Caco-2 (cell line): ENCODE measurements at places on chromosomes 1 and 21. TPM values are rescaled to one million over a fixed set of nuclear protein-coding genes. Genes with fewer than 3 reads are reported as not detected.

The FCRL5 gene
- not detected in 2 replicates for total RNA-seq

- H3K27me3 ChIP-seq, result no peaks in the 10 kb centered on the region
- no peaks in the 10 kb centered on the region for H3K4me1 ChIP-seq
- H3K4me3 ChIP-seq, result no peak overlapping the region
- H3K27ac ChIP-seq, result no peak overlapping the region
- H3K36me3 ChIP-seq, result no peaks in the 10 kb centered on the region
- no peak for DNase-seq
Observed at GRCh38 chr1:114379987-114380386, 131.0 kb downstream of the TRIM33 start.

The TNFRSF9 gene
- total RNA-seq, result 0.54 and 0.91 TPM in 2 replicates

DNA sequence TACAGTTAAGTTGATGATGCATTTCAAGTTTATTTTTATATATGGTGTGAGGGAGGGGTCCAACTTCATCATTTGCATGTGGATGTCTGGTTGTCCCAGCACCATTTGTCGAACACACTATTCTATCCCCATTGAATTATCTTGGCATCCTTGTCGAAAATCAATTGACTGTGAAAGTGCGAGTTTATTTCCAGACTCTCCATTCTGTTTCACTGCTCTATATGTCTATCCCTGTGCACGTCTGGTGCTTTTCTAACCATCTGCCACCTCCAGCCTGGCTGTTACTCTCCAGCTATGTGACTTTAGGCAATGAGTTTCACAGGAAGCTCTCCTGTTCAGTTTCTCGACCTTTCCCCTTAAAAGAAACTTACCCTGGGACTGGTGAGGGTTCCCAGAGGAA lies 137.1 kb upstream of the KLHDC7A start:
- no peak overlapping the region for H3K4me3 ChIP-seq
- H3K27ac ChIP-seq, result no peak overlapping the region
- DNase-seq, result no peak

The MMP23B gene
- total RNA-seq, result 3.7 and 6.0 TPM in 2 replicates

The SPRR2D gene
- total RNA-seq, result not detected in 2 replicates

GRCh38 chr1:221514806-221515205 lies 227.1 kb downstream of the DUSP10 start:
- H3K36me3 ChIP-seq, result no peaks in the 10 kb centered on the region
- H3K27me3 ChIP-seq, result no peaks in the 10 kb centered on the region
- H3K4me1 ChIP-seq, result no peaks in the 10 kb centered on the region
- DNase-seq, result no peak
- H3K27ac ChIP-seq, result no peak overlapping the region
- H3K4me3 ChIP-seq, result no peak overlapping the region

The PMF1 gene
- 90.2 and 95.7 TPM in 2 replicates for total RNA-seq

GRCh38 chr1:77133731-77134358 lies 85.4 kb downstream of the PIGK start:
- no peaks in the 10 kb centered on the region for H3K27me3 ChIP-seq
- H3K4me1 ChIP-seq, result no peaks in the 10 kb centered on the region
- no peak for DNase-seq
- H3K27ac ChIP-seq, result no peak overlapping the region
- H3K36me3 ChIP-seq, result no peaks in the 10 kb centered on the region

- H3K36me3 ChIP-seq, result no peaks in the 10 kb centered on the region
- H3K4me1 ChIP-seq, result no peaks in the 10 kb centered on the region
- no peaks in the 10 kb centered on the region for H3K27me3 ChIP-seq
- H3K4me3 ChIP-seq, result no peak overlapping the region
- DNase-seq, result no peak
- no peak overlapping the region for H3K27ac ChIP-seq
Observed at GRCh38 chr1:4137621-4138415, 237.7 kb upstream of the C1orf174 start.

- H3K27me3 ChIP-seq, result no peaks in the 10 kb centered on the region
- peaks cover 9% of the 10 kb centered on the region; the same call in 1 of the 2 replicates for H3K4me1 ChIP-seq
- no peak for DNase-seq
- no peaks in the 10 kb centered on the region for H3K36me3 ChIP-seq
Observed at GRCh38 chr1:21673277-21673780, 4.2 kb upstream of the RAP1GAP start.

DNA sequence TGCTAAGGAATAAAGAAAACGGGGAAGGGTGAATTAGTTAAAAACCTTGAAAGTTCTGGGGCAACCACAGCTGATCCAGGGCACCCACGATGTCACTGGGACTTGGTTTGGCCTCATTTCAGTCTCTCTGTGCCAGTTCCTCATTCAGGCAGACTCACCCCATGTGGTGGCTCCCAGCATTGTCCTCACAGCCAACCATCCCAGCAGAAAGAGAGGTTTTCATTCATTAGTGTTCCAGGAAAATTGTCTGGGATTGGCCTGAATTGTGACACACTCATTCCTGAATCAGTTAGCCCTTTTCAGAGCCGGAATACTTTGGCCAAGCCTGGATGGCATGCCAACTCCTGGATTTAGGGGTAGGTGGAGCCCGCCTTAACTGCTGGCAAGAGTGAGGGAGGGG lies 367.7 kb downstream of the PRDM2 start:
- H3K4me1 ChIP-seq, result no peaks in the 10 kb centered on the region
- H3K27me3 ChIP-seq, result no peaks in the 10 kb centered on the region
- no peak overlapping the region for H3K4me3 ChIP-seq

The GNAT2 gene
- not detected in 2 replicates for total RNA-seq

DNA sequence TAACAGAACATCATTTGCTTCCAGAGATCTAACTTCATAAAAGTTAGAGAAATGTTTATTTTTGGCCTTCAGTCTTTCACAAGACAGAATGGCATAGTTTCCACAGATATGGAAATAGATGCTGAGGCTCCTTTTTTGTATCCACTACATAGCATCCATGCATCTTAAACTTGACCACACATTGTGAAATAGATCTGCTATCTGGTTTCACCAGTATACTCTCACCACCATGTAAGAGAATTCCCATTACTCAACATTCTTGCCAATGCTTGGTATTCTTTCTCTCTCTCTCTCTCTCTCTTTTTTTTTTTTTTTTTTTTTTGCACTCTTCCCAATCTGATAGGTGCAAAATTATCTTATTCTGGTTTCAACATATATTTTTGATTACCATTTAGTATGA lies 52.1 kb upstream of the PRMT6 start:
- no peak overlapping the region for H3K27ac ChIP-seq
- no peak overlapping the region for H3K4me3 ChIP-seq
- no peaks in the 10 kb centered on the region for H3K27me3 ChIP-seq
- DNase-seq, result no peak

The SPRR1A gene
- not detected in 2 replicates for total RNA-seq

DNA sequence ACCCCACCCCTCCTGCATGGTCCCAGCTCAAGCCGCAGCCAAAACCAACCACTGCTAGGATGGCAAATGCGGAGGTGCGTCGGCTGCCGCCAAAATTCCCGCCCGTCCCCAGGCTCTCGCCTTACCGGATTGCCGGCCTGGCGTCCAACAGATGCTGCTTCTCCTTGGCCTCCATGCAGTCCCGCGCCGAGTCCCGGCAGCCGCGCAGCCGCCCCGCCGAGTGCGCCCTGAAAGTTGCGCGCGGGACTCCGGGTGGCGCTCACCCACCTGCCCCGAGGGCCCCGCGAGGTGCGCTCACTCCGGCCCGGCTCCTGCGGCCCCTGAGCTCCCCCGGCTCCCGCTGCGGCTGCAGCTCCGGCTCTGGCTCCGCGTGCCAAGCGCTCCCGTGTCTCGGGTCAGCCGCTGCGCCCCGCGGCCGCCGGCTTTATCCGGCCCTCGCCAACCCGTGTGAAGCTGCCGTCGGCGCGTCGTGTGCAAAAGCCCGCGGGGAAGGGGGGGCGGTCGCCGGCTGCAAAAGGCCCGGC lies at the start of gene SLC30A2:
SLC30A2 (minus strand) TSS at position 397 of the 524 bp plus-strand sequence; CDS start at position 175, 222 bp downstream.
- no peaks in the 10 kb centered on the region for H3K36me3 ChIP-seq
- DNase-seq, result peak; percentile 41
- peak within 1 kb of the TSS; percentile 13 for H3K27ac ChIP-seq
- H3K4me3 ChIP-seq, result peak within 1 kb of the TSS; percentile 41
- peaks cover 29% of the 10 kb centered on the region for H3K4me1 ChIP-seq

- DNase-seq, result no peak
- H3K4me3 ChIP-seq, result no peak overlapping the region
Observed at GRCh38 chr21:16187603-16188301, 458.0 kb downstream of the USP25 start.

- H3K27ac ChIP-seq, result no peak overlapping the region
- H3K27me3 ChIP-seq, result no peaks in the 10 kb centered on the region
- no peaks in the 10 kb centered on the region for H3K36me3 ChIP-seq
- H3K4me1 ChIP-seq, result no peaks in the 10 kb centered on the region
- no peak for DNase-seq
Observed at GRCh38 chr1:177311111-177311510, 140.4 kb downstream of the BRINP2 start.

- H3K27ac ChIP-seq, result no peak overlapping the region
- H3K4me1 ChIP-seq, result no peaks in the 10 kb centered on the region
Observed at GRCh38 chr1:233513431-233513830, 100.5 kb upstream of the KCNK1 start.

- H3K27me3 ChIP-seq, result no peaks in the 10 kb centered on the region
- H3K27ac ChIP-seq, result no peak overlapping the region
- peak; percentile 59 for DNase-seq
- H3K4me3 ChIP-seq, result peak overlapping the region; percentile 81
Observed at GRCh38 chr1:218347723-218348627, 2.8 kb downstream of the TGFB2 start.

GRCh38 chr1:206739411-206740076 lies 31.0 kb upstream of the IL19 start:
- H3K36me3 ChIP-seq, result no peaks in the 10 kb centered on the region; the same call in 1 of the 2 replicates
- no peaks in the 10 kb centered on the region for H3K4me1 ChIP-seq
- H3K27me3 ChIP-seq, result no peaks in the 10 kb centered on the region
- DNase-seq, result no peak
- no peak overlapping the region for H3K27ac ChIP-seq

DNA sequence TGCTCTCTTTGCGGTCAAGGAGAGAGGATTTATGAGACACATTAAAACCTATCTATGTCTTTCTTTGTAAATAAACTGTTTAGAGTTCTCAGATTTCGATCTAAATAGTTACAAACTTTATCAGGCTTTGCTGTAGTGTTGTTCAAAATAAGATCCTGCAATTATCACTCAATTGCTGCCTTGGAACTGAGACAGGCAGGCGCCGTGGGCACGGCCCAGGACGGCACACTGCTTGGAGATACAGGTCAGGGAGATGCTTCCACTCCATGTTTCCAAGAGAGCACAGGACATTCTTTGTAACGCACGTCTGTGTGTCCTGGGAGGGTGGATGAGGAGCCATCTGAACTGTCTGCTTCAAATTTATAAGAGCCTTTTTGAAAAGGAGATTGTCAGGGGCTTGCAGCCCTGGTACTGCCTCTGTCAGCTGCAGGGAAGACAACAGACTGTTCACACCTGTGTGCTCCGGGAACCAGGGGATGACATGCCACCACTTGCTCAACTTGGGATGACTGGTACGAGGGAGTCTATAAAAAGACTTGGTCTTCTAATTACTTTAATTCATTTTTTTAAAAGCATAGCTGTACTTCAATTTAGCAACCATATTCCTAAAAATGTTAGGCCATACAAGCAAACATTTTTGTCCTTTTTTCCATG lies 472.9 kb upstream of the RUNX1 start:
- no peaks in the 10 kb centered on the region for H3K36me3 ChIP-seq
- H3K4me3 ChIP-seq, result no peak overlapping the region
- H3K4me1 ChIP-seq, result peaks cover 16% of the 10 kb centered on the region
- no peaks in the 10 kb centered on the region for H3K27me3 ChIP-seq
- H3K27ac ChIP-seq, result no peak overlapping the region

The KLHDC8A gene
- total RNA-seq, result not detected in 2 replicates

The LINGO4 gene
- not detected in 2 replicates for total RNA-seq

- no peak overlapping the region for H3K27ac ChIP-seq
- H3K36me3 ChIP-seq, result no peaks in the 10 kb centered on the region
- no peak for DNase-seq
Observed at GRCh38 chr1:190963321-190963720, 485.7 kb upstream of the BRINP3 start.

DNA sequence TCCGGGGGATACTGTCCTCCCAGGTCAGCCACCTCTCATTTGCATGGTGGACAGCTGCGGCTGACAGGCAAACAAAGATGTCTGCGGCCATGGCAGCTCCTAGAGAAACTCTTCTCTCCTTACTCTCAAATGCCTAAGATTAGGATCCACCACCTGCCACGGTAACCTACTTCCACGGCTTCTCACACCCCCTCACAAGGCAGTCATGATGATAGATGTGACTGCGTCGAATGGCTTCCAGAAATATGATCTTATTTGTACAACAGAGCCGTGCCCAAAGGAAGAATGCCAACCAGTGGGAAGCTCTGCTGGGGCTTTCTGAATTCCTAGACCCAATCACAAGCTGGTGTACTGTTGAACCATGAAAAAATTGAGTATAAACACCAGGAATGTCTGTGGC lies 73.4 kb downstream of the BACE2 start:
- H3K27ac ChIP-seq, result no peak overlapping the region
- no peaks in the 10 kb centered on the region for H3K36me3 ChIP-seq
- H3K4me3 ChIP-seq, result no peak overlapping the region
- H3K4me1 ChIP-seq, result no peaks in the 10 kb centered on the region
- H3K27me3 ChIP-seq, result no peaks in the 10 kb centered on the region; the same call in 1 of the 2 replicates
- DNase-seq, result no peak

- no peaks in the 10 kb centered on the region; the same call in 1 of the 2 replicates for H3K4me1 ChIP-seq
- H3K27me3 ChIP-seq, result no peaks in the 10 kb centered on the region
- no peak overlapping the region for H3K27ac ChIP-seq
- no peak overlapping the region for H3K4me3 ChIP-seq
- H3K36me3 ChIP-seq, result no peaks in the 10 kb centered on the region; the same call in 1 of the 2 replicates
- no peak for DNase-seq
Observed at GRCh38 chr1:245086389-245086969, 68.3 kb upstream of the KIF26B start.

The DCST1 gene
- total RNA-seq, result 0.32 TPM in 1 of 2 replicates, not detected in the other

DNA sequence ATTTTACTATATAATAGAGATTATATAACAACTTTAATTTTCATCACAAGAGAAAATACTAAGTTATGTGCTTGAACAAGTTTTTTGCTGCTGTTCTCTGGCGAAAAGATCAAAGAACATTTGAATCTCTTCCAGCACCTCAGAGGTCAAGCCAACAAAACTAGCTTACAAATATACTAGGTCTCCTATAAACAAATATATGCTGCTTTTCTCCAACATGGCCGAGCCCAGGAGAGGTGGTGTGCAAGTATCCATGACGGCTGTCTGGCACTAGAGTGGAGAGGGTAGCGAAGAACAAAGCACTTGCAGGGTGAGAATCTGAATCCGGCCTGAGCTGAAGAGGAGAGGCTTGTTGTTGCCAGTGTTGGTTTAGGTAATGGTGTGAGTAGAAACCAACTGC lies 7.5 kb upstream of the FMO3 start:
- H3K27me3 ChIP-seq, result no peaks in the 10 kb centered on the region
- no peak for DNase-seq
- no peak overlapping the region for H3K4me3 ChIP-seq
- H3K27ac ChIP-seq, result no peak overlapping the region
- peaks cover 7% of the 10 kb centered on the region; the same call in 1 of the 2 replicates for H3K4me1 ChIP-seq
